ENCODE measurements at places on chromosomes 7 and 10. TPM values are rescaled to one million over a fixed set of nuclear protein-coding genes. Genes with fewer than 3 reads are reported as not detected.

The MPP7 gene
- 20.1 TPM for total RNA-seq

The PNLIP gene
- not detected for total RNA-seq

The ANKRD30A gene
- not detected for total RNA-seq

The TRIM73 gene
- total RNA-seq, result 3.1 TPM

The FOXI2 gene
- not detected for total RNA-seq

The KMT2E gene
- 63.1 TPM for total RNA-seq

- no peaks in the 10 kb centered on the region for H3K36me3 ChIP-seq
- H3K27me3 ChIP-seq, result peaks cover 35% of the 10 kb centered on the region
- no peak overlapping the region for H3K27ac ChIP-seq
- no peak overlapping the region for H3K4me3 ChIP-seq
- H3K4me1 ChIP-seq, result peaks cover 16% of the 10 kb centered on the region
- DNase-seq, result no peak
These were observed 233.2 kb upstream of the PRSS1 start for GRCh38 chr7:142516038-142516501.

GRCh38 chr7:76089865-76090475, 42.1 kb downstream of the MDH2 start:
- H3K27ac ChIP-seq, result no peak overlapping the region
- no peak for DNase-seq
- H3K4me1 ChIP-seq, result peaks cover 15% of the 10 kb centered on the region
- no peaks in the 10 kb centered on the region for H3K36me3 ChIP-seq

- H3K27me3 ChIP-seq, result no peaks in the 10 kb centered on the region
- peaks cover 10% of the 10 kb centered on the region for H3K4me1 ChIP-seq
- H3K27ac ChIP-seq, result no peak overlapping the region
- H3K36me3 ChIP-seq, result no peaks in the 10 kb centered on the region
- H3K4me3 ChIP-seq, result no peak overlapping the region
These were observed 342.4 kb downstream of the BBS9 start for GRCh38 chr7:33471636-33472242.

DNA sequence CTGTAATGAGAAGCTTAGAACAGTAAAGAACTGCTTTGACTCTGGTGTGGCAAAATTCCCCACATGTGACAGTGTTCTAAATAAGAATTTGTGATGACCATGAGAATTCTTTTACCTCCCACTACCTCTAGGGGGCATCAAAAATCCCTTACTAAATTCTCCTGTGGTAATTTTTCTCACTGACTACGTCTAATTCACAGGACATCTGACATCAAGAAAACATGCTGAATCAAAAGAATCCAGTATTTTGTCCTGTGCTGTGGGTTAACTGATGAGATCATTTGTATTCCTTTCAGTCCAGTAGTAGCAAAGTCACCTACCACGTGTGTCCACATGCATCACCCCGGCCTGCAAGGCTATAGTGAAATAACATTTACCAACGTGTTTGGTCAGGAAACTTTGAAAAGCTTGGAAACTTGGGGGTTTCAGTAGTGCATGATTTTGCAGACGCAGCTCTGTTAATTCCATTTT, 103.8 kb downstream of the ATE1 start:
- peaks cover 10% of the 10 kb centered on the region for H3K36me3 ChIP-seq
- no peak for DNase-seq
- peaks cover 22% of the 10 kb centered on the region for H3K4me1 ChIP-seq
- no peaks in the 10 kb centered on the region for H3K27me3 ChIP-seq
- H3K4me3 ChIP-seq, result no peak overlapping the region

DNA sequence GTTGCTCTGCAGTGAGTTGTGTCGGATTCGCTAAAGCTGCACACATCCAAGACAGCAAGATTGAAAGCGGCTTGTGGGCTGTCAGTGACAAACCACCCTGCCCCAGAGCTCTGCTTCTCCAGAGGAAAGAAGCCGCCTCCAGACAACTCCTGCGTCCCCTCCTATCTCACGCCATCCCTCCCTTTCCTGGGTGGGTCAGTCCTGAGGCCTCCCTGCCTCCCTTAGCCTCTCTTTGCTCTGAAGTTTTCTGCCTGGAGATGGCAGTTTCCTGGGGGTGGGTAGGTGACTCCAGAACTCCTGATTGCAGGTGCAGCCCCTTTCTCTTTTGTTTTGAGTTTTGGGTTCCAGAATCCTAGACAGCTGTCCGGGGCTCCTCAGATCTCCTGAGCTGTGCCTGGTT, 78.7 kb downstream of the EMX2 start:
- H3K4me3 ChIP-seq, result no peak overlapping the region
- H3K27me3 ChIP-seq, result peaks cover 31% of the 10 kb centered on the region
- no peaks in the 10 kb centered on the region for H3K4me1 ChIP-seq
- no peaks in the 10 kb centered on the region for H3K36me3 ChIP-seq
- H3K27ac ChIP-seq, result no peak overlapping the region
- DNase-seq, result no peak

GRCh38 chr10:29285624-29286051, 3.2 kb upstream of the LYZL1 start:
- H3K4me3 ChIP-seq, result no peak overlapping the region
- H3K27ac ChIP-seq, result no peak overlapping the region
- peaks cover 5% of the 10 kb centered on the region for H3K27me3 ChIP-seq
- H3K4me1 ChIP-seq, result no peaks in the 10 kb centered on the region

All from chondrocyte (in vitro differentiated cells).